Vagina (tissue), 2 donors: ENCODE measurements at places on chromosomes 16 and 17.

- no peak for DNase-seq
Observed at GRCh38 chr17:70109497-70109896, 34.5 kb downstream of the KCNJ16 start.

DNA sequence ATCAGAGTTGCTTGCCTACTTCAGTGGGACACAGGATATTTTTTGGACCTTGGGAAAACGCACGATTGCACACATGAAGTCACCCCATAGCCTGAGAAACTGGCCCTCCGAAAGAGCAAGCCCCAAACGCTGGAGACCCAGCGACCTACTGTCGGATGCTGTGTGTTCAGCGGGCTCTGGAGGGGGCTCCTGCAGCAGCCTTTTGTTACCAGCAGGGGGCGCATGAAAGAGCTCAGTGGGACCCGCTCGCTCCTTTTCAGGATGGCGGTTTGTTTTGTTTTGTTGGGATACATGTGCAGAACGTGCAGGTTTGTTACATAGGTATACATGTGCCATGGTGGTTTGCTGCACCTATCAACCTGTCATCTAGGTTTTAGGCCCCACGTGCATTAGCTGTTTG, 28.4 kb downstream of the MYH3 start:
- DNase-seq: no peak

- DNase-seq: no peak
Observed at GRCh38 chr16:52467753-52468152, 79.2 kb downstream of the TOX3 start.

DNA sequence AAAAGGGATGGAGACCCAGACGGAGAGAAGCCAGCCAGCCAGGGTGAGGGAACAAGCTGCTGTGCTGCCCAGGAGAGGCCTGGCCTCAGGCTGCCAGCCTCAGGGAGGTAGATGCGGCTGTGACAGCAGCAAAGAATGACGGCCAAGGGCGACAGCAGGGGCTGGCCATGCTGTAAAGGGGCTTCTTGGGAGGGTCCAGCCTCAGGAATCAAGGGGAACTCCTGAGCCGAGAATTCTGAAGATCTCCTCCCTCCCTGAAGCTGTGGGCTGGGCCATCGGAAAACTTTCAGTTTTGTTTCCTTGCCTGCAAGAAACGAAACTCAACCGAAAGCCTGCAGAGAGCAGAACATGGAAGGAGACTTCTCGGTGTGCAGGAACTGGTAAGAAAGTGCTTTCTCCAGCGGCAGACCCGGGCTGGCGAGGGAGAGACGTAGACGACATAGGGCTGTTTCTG, at the start of gene XAF1:
Gene XAF1 (plus strand): TSS at position 316 of the 454 bp plus-strand sequence. CDS start 33 bp downstream, at position 349.
- no peak for DNase-seq

- DNase-seq: no peak
Observed at GRCh38 chr17:51795401-51795800, 363.1 kb downstream of the CA10 start.

DNA sequence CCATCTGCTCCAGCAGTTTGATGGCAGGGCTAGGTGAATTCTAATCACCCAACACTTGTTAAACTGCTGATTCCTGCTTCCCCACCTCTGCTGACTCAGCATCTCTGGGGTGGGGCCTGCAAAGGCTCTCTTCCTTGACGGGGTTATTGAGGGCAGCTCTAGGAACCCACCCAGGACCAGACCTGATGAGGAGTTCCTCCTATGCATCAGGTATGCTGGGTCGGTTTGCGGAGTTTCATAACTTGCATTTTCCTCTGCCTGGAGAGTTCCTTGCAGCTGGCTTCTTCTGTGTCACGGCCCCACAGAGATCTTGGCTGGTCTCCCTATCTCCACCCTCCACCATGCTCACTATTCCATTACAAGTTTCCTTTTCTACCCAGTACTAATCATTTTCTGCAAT, 93.4 kb upstream of the CCL2 start:
- no peak for DNase-seq

DNA sequence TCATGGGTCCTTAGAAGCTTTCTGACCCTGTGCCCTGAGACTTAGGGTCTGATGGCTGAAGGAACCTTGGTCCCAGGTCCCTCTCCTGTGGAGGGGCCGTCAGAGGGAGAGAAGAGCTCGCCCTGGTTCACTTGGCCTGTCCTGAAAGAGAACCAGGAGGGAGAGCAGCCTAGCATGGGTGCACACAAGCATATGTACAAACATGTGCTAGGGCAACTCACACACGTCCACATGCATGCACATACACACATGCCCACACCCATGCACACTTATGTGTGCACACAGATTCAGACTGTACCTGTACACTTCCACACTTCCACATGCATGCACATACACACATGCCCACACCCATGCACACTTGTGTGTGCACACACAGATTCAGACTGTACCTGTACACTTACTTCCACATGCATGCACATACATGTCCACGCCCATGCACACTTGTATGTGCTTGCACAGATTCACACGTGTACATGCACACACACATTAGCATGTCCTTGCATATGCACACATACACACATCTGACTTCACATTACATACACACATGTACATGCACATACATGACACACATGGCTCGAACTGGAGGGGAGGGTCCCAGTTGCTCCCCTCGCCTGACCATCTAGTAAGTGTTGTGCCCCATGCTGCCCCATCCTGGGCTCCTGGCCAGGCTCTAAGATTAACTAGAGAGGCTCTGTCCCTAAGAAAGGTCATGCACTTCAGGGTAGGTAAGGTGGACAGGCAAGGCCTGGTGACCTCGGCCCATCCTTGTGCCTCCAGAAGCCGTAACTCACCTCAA, 122.0 kb downstream of the METRNL start:
- DNase-seq: no peak

DNA sequence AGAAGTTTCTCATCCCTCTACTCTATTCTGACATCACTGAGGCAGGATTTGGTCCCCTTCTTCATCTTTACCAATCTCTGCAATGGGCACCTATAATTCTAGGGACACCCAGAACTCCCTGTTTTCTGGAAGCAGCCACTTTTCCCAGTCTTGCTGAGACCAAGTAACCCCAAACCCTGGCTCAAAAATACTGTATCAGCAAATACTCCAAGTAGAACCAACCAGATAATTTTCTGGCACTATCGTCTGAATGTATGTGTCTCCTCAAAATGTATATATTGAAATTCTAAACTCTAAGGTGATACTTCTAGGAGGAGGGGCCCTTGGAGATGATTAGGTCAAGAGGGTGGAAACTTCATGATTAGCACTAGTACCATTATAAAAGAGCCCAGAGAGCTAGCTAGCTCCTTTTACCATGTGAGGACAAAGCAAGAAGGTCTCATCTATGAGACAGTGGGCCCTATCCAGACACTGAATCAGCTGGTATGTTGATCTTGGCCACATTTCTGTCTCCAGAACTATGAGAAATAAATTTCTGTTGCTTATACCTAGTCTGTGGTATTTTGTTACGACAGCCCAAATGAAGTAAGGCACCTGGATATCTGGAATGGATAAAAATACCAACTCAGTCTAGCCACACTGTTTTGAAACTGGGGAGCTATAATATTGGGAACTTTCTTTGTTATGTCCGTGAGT, 464.4 kb downstream of the CDH11 start:
- no peak for DNase-seq

DNA sequence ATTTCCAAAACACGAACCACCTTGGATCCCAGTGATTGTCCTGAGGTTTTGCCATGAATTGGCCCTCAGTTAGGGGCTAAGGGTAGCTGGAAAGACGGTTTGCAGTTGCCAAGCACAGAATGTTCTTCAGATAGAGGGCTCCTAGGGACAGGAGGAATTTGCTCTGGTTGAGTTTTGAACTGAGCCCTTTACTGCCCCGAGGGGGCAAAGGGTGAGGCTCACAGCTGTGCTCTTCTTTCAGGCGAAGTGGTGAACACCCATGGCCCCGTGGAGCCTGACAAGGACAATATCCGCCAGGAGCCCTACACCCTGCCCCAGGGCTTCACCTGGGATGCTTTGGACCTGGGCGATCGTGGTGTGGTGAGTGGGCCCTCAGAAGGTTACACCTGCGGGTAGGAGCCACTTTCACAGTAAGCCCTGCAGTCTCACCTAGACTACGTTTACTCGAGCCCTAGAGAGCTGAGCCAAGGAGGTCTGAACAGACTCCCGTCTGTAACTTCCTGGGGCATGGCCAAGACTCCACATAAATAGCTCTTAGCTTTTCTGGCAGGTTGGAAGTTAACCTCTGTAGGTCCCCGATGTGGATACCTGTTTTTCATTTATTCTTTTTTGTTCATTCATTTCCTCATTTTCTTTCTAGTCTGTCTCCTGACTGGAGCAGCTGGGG, 32.5 kb downstream of the NMT1 start:
- DNase-seq: peak; percentile 89

- DNase-seq: no peak
Observed at GRCh38 chr16:10576390-10577304, 3.8 kb downstream of the EMP2 start.

DNA sequence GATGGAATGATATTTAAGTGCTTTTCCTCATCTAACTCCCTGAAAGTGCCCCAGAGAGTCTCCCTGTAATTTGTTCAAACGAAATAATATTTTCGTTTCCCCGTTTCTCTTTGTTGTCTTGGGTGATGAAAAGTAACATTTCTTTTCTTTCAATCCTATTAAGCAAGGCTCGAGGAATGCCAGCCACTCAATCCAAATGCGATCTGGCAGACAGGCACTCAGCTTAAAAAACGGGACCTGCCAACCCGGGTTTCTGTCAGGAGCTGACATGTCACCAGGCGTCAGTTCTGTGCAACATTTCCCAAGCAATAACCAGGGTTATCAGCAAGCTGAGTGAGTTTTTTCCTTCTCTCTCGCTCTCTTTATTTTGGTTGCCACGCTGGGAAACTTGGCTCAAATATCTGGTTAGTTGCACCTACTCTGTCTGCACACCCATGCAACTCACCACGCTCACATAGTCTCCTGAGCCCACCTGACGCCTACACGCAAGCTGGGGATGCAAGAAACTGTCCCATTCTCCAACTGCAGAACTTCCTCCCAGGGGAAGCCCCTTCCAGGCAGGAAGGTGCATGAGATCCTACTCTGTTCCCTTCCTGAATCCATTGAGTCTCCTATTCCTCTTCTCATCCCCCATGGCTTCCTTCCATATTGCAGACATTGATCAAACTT, 208.2 kb downstream of the C16orf78 start:
- no peak for DNase-seq

DNA sequence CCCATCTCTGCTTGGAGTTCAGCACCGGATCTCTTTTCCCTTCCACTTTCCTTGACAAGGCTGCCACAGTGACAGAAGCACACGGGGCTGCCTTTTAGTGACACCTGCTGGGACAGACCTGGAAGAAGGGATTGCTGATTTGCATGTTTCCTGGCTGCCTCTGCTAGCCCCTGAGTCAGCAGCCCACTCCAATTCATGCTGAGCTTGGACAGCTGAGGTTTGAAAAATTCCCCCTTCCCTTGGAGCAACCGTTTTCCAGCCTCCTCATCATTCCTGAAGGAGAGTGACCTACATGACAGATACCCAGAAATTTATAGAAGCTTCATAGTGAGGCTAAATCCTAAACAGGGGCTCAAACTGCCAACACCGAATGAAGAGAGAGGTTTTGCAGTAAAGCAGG, 18.8 kb upstream of the RBL2 start:
- no peak for DNase-seq

- no peak for DNase-seq
Observed at GRCh38 chr16:16164243-16164642, 59.1 kb downstream of the ABCC6 start.

- no peak for DNase-seq
Observed at GRCh38 chr17:64767269-64767997, 105.3 kb upstream of the SMURF2 start.

DNA sequence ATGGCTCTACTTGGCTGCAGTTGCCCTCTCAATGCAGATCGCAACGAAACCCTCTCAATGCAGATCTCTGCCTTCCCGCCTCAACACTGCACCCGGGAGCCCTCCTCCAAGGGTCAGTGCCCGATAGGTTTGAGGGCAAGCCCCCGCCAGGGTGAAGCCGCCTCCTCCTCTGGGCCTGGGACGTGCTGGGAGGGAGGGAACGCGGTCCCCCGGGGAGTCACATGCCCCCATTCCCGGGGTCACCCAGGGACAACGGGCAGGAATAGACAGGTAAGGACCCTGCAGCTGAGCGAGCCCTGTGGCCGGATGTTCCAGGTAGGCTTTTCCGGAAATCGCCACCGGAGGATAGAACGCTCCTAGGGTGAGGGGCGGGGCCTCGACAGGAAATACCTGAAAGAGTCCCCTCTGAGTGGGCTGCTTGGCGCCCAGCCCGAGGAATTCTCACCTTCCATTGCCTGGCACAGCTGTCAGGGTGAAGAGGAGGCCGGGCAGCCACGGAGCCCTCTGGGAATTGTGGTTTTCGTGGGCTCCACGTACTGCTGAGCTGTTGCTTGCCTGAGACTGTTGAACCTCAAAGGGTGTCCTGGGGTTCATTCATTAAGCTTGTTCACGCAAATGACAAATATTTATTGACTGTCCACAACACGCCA, 12.8 kb downstream of the ZNF174 start:
- no peak for DNase-seq

DNA sequence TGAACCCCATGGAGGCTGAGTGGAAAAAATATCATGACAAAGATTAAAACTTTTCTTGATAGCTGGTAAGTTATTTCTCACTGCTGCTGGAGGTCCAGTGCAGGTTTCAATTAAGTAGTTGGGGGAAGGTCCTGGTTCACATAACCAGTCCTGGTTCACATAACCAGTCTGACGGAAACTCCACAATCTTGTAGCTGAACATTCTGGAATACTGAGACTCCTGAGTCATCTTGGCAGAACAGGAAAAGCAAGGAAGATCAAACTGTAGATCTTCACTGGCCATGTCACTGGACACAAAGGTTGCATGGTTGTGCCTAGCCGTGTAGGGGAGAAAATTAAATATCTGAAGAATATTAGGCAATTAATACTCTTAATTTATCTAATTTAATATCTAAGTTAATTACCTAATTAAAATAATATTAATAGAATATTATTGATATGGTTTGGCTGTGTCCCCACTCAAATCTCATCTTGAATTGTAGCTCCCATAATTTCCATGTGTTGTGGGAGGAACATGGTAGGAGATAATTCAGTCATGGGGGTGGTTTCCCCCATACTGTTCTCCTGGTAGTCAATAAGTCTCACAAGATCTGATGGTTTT, 48.6 kb upstream of the CNTNAP4 start:
- DNase-seq: no peak

GRCh38 chr17:31248986-31249834, 47.8 kb downstream of the OMG start:
- DNase-seq: no peak

DNA sequence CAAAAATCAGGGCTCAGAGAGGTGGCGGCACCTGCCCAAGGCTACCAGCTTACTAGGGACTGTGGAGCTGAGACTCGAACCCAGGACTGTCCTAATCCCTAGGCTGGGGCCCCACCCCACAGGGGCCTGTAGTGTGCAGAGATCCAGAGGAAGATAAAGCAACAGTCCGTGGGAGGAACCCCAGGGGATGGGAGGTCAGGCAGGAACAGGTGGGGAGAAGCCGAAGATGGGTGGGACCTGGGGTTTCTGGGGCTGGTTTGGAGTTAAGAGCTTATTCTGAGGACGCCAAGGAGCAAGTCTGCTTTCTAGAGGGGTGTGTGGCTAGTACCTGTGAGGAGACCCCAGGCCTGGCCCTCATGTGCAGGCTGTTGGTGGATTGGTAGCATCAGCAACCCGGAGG, 14.9 kb downstream of the C16orf74 start:
- no peak for DNase-seq

GRCh38 chr16:66858740-66859396, 14.7 kb downstream of the CA7 start:
- no peak for DNase-seq
